ENCODE measurements at places on chromosomes 7 and 10. TPM values are rescaled to one million over a fixed set of nuclear protein-coding genes. Genes with fewer than 3 reads are reported as not detected.

The SPOCK2 gene
- not detected for total RNA-seq

The FAM13C gene
- 0.03 TPM for total RNA-seq

The SPDYE2 gene
- not detected for total RNA-seq

The LSM5 gene
- 52.0 TPM for total RNA-seq

The NRP1 gene
- total RNA-seq = 85.9 TPM

The ENTPD1 gene
- total RNA-seq = not detected

The CDK5 gene
- total RNA-seq = 29.3 TPM

The ALDH18A1 gene
- 60.2 TPM for total RNA-seq

The ELAPOR2 gene
- total RNA-seq = not detected

The IFIT2 gene
- total RNA-seq = 0.44 TPM

The PTN gene
- total RNA-seq = 70.6 TPM

The MSMB gene
- not detected for total RNA-seq

The IL6 gene
- total RNA-seq = 5.8 TPM

The RELN gene
- not detected for total RNA-seq

The NUDT13 gene
- total RNA-seq = 0.31 TPM

The TMEM213 gene
- not detected for total RNA-seq

The ECHDC3 gene
- total RNA-seq = 15.3 TPM

The ZNF503 gene
- 6.0 TPM for total RNA-seq

The AQP1 gene
- not detected for total RNA-seq

The TWIST1 gene
- total RNA-seq = 49.5 TPM

The FKBP9 gene
- 234 TPM for total RNA-seq

The CASTOR2 gene
- total RNA-seq = 1.8 TPM

The NPY4R2 gene
- 0.71 TPM for total RNA-seq

The RHEB gene
- 203 TPM for total RNA-seq

The PON1 gene
- not detected for total RNA-seq

The COL28A1 gene
- not detected for total RNA-seq

The BMI1 gene
- 83.3 TPM for total RNA-seq

The GRID2IP gene
- total RNA-seq = not detected

The NPTX2 gene
- total RNA-seq = 138 TPM

The ERVW-1 gene
- not detected for total RNA-seq

The LIPN gene
- total RNA-seq = not detected

The DPCD gene
- total RNA-seq = 34.8 TPM

The LRRN3 gene
- not detected for total RNA-seq

The SKIDA1 gene
- 1.7 TPM for total RNA-seq

The EMX2 gene
- total RNA-seq = not detected

The PRLHR gene
- total RNA-seq = not detected

The GPER1 gene
- total RNA-seq = not detected

The HGF gene
- total RNA-seq = not detected

The ADARB2 gene
- not detected for total RNA-seq

The PIK3AP1 gene
- total RNA-seq = 0.41 TPM

The NME8 gene
- total RNA-seq = not detected

The OPALIN gene
- not detected for total RNA-seq

The KCTD7 gene
- total RNA-seq = 6.0 TPM

The IFIT1 gene
- total RNA-seq = 1.8 TPM

The CYP2C18 gene
- total RNA-seq = not detected

The VIPR2 gene
- not detected for total RNA-seq

The DYNC1I1 gene
- total RNA-seq = 3.9 TPM

The C1QL3 gene
- not detected for total RNA-seq

The MACC1 gene
- total RNA-seq = not detected
